Ascending aorta (tissue), 2 donors: ENCODE measurements at places on chromosomes 13 and 19.

GRCh38 chr19:37691881-37692504 is 27.6 kb downstream of the ZNF607 start:
- peak; percentile 88 for DNase-seq

GRCh38 chr13:38045278-38046048 is 175.9 kb upstream of the TRPC4 start:
- no peak for DNase-seq

DNA sequence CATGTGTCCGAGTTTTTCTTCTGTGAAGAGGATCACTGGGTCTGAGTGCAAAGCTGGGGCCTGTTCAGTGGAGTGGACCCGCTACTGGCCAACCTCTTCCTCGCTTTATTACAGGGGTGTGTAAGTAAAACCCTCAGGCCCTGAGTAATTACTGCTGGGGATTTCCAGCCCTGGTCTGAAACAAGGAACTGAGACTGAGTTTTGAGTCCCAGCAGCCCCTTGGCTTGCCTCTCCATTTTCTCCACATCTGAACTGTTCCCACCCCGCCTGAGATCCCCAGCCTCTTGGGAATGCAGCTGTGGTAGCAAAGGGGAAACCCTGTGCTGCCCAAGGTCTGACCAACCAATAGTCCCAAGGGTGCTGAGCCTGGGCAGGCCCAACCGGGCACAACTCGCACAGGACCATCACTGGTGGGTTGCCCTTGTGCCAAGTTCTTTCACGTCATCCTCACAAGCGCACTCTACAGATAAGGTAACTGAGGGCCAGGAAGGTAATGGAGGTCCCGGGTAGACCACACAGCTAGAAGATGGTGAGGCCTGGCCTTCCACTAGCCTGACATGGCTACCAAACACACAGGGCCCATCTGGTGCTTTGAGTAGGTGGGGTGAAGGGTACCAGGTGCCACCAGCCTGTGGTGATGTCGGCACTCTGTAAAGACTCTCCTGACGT is 13.7 kb upstream of the SLC35E1 start:
- no peak for DNase-seq

GRCh38 chr13:41007744-41008128 is 11.4 kb downstream of the ELF1 start:
- no peak for DNase-seq

DNA sequence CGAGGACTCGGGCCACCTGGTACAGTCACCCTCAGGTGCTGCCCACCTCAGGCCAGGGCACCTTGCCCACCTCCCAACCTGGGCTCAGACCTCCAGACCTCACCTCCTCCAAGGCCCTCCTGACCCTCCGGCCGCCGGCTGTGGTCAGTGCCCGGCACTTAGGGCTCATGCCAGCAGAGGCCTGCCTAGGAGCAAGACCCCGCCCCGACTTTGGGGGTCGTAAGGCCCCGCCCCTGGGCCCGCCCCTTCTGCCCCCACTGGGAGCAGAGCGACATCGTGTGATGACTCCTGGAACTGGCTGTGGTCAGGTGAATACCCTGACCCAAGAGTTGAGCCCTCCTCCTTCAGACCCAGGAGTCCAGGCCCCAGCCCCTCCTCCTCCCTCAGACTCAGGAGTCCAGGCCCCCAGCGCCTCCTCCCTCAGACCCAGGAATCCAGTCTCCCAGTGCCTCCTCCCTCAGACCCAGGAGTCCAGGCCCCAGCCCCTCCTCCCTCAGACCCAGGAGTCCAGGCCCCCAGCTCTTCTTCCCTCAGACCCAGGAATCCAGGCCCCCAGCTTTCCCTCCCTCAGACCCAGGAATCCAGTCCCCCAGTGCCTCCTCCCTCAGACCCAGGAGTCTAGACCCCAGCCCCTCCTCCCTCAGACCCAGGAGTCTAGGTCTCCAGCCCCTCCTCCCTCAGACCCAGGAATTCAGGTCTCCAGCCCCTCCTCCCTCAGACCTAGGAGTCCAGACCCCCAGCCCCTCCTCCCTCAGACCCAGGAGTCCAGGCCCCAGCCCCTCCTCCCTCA is at the start of gene SBK2:
Gene SBK2 (minus strand): TSS at position 183 of the 790 bp plus-strand sequence. CDS start 839 bp downstream, outside the sequence.
- no peak for DNase-seq

GRCh38 chr13:76797361-76797760 is 88.8 kb downstream of the KCTD12 start:
- DNase-seq, result no peak

DNA sequence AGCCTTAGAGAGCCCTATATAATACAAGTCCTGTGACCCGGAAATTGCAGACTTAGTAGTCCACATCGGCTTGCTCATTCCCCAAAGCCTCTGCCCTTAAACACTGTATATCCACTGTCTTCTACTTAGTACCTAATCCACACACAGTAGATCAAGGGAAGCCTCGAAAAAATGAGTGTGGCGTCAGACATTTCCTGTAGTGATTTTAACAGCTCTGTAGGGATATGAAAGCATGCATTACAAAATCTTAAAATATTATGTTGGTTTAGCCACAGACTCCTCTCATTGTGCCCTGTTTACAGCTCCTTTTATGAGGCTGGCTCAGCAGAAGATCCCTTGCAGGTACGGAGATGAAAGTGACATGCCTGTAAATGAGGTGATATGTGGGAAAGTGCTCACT is 416.3 kb downstream of the LIG4 start:
- no peak for DNase-seq

DNA sequence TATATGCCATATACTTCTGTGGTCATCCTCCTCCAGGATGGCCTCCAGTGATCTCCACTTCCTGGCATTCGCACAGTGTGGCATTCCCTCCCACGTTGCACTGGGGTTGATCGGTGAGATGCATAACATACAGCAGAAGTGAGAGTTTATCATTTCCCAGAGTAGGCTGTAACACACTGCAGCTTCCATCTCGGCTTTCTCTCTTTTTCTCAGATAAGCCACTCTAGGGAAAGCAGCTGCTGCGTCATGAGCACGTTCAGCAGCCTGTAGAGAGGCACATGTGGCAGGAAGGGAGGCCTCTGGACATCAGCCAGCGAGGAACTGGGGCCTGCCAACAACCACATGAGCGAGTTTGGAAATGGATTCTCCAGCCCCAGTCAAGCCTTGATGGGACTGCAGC is 807.1 kb downstream of the DIAPH3 start:
- DNase-seq, result peak; percentile 64

- no peak for DNase-seq
Measured at GRCh38 chr13:66859078-66859477, 371.1 kb downstream of the PCDH9 start.

GRCh38 chr19:29247471-29247870 is 34.5 kb upstream of the UQCRFS1 start:
- DNase-seq, result no peak

- DNase-seq, result no peak
Measured at GRCh38 chr13:90717451-90717936, 630.0 kb upstream of the MIR17HG start.

DNA sequence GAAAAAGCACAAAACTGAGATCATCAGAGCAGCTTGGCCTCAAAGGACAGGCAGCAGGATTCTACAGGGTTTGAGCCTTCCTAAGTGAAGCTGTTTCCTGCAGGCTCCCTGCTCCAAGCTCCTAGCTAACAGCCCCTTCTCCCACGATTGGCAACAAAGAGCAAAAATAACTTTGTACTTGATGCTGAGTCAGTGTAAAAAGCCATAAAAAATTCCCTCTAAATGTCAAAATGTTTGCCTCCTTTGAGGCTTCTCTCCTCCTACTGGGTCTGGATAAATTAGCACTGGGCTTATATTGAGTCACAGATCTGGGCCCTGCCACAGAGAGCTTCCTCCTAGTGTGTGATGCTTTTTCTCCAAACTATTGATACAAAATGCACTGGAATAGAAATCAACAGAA is 153.3 kb downstream of the TNFRSF19 start:
- no peak for DNase-seq

- no peak for DNase-seq
Measured at GRCh38 chr13:52784591-52785340, 45.1 kb upstream of the CNMD start.

DNA sequence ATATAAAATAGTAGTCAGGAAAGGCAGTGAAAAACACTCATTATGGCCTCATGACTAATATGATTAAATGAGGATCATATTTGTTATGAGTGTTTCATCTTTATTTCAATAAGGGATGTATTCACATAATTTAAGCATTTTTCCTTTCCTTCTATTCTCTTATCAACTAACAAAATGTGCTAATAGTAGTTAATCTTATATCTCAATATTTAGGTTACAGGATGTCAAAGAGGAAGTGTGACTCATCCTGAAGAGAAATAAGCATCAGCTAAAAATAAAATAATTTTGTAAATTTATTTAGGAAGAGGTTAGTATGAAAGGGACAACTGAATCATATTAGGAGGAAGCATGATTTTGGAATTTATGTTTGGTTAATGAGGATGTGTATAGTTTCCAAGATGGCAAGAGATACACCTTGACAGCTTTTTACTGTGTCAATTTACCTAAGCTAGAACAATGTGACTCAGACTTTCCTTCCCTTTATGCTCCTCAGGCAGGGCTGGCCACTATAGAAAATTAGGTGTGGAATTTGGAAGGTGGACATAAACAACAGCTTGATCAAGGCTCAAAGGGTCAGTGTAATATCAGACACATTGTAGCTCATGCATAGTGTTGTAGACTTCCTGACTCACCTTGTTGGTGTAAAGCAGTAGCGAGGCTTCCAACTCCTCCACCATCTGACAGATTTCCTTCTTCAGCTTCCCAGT is 172.7 kb downstream of the SLITRK1 start:
- DNase-seq, result no peak

DNA sequence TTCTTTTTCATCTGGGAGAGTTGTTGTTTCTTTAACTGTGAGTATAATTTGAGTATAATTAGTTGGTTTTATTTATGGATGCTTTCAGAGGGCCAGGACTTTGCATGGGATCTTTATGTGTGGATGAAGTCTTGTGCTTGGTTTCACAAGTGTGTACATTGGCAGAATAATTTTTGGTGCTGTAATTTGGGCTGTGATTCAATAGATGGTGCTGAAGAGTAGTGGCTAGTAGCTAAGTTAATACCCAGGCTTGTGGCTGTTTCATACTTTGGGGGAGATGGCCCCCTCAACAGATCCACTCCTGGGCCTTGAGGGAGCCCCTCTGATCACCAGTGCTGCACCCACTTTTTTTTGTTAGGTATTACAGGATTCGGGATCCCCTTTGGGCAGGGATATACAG is 1142.4 kb downstream of the SLITRK1 start:
- DNase-seq, result no peak

GRCh38 chr13:59483501-59484145 is 680.1 kb downstream of the DIAPH3 start:
- DNase-seq, result no peak
